CD4-positive, alpha-beta T cell (primary cell): ENCODE measurements at places on chromosomes 7 and 10.

DNA sequence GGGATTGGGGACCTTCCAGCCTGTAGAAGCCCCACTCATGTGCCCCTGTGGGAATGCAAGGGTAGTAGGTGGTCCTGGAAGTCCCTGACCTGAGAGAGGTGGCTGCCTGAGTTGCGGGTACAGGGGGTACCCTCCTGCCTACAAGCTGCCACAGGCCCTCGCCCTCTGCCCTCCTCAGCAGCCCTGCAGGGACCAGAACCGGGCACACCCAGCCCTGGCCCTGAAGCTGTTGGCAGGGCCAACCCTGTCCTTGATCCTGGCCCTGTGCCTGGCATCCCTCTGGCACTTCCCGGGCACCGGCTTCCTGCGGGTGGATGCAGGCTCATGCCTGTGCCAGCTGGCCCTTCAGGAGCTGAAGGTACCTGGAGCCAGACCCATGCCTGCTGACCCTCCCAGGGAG, 54.9 kb upstream of the ELN start:
- no peaks in the 10 kb centered on the region for H3K36me3 ChIP-seq
- H3K27me3 ChIP-seq, result no peaks in the 10 kb centered on the region
- no peak for DNase-seq

- H3K4me1 ChIP-seq, result no peaks in the 10 kb centered on the region
- no peak overlapping the region for H3K4me3 ChIP-seq
- H3K36me3 ChIP-seq, result no peaks in the 10 kb centered on the region
- H3K27me3 ChIP-seq, result no peaks in the 10 kb centered on the region
- no peak overlapping the region for H3K27ac ChIP-seq
Observed at GRCh38 chr10:52639652-52640051, 132.9 kb downstream of the MBL2 start.

DNA sequence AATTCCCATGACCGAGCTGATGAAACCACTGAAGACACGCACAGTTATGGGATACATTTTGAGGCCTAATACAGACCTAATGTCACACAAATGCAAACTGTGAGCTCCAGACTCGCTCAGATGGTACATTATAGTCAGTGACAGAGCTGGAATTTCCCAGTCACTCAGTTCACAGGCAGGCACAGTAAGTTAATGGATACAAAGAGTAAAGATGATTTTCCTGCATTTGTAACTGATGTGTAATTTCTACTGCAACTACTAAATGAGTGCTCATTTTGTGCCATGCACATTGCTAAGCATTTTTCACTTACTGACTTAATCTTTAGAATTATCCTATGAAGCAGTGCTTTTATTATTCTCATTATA, 56.5 kb downstream of the ENO4 start:
- no peaks in the 10 kb centered on the region for H3K27me3 ChIP-seq
- no peak for DNase-seq
- H3K4me1 ChIP-seq, result no peaks in the 10 kb centered on the region
- H3K36me3 ChIP-seq, result no peaks in the 10 kb centered on the region
- H3K27ac ChIP-seq, result no peak overlapping the region
- H3K4me3 ChIP-seq, result no peak overlapping the region

GRCh38 chr10:53025172-53025711, 252.7 kb upstream of the MBL2 start:
- no peak overlapping the region for H3K4me3 ChIP-seq
- no peak overlapping the region for H3K27ac ChIP-seq
- no peaks in the 10 kb centered on the region for H3K4me1 ChIP-seq
- no peak for DNase-seq

GRCh38 chr10:75281974-75282373, 46.2 kb upstream of the COMTD1 start:
- H3K4me3 ChIP-seq, result no peak overlapping the region
- DNase-seq, result no peak
- no peaks in the 10 kb centered on the region for H3K36me3 ChIP-seq
- H3K4me1 ChIP-seq, result no peaks in the 10 kb centered on the region

GRCh38 chr7:143426479-143427142, 16.6 kb upstream of the TAS2R60 start:
- H3K4me1 ChIP-seq, result no peaks in the 10 kb centered on the region
- no peak overlapping the region for H3K27ac ChIP-seq
- no peaks in the 10 kb centered on the region for H3K27me3 ChIP-seq
- H3K4me3 ChIP-seq, result no peak overlapping the region
- H3K36me3 ChIP-seq, result no peaks in the 10 kb centered on the region

- H3K36me3 ChIP-seq, result peaks cover 11% of the 10 kb centered on the region
- no peak for DNase-seq
- H3K4me3 ChIP-seq, result peak overlapping the region; percentile 31
- H3K4me1 ChIP-seq, result peaks cover 80% of the 10 kb centered on the region
- peak overlapping the region; percentile 68 for H3K27ac ChIP-seq
- H3K27me3 ChIP-seq, result no peaks in the 10 kb centered on the region
Observed at GRCh38 chr10:22615819-22616499, 98.4 kb downstream of the PIP4K2A start.

GRCh38 chr7:73967832-73968290, 60.1 kb upstream of the ELN start:
- no peak overlapping the region for H3K27ac ChIP-seq
- H3K4me3 ChIP-seq, result no peak overlapping the region
- H3K27me3 ChIP-seq, result peaks cover 3% of the 10 kb centered on the region
- no peak for DNase-seq
- no peaks in the 10 kb centered on the region for H3K36me3 ChIP-seq
- H3K4me1 ChIP-seq, result no peaks in the 10 kb centered on the region

DNA sequence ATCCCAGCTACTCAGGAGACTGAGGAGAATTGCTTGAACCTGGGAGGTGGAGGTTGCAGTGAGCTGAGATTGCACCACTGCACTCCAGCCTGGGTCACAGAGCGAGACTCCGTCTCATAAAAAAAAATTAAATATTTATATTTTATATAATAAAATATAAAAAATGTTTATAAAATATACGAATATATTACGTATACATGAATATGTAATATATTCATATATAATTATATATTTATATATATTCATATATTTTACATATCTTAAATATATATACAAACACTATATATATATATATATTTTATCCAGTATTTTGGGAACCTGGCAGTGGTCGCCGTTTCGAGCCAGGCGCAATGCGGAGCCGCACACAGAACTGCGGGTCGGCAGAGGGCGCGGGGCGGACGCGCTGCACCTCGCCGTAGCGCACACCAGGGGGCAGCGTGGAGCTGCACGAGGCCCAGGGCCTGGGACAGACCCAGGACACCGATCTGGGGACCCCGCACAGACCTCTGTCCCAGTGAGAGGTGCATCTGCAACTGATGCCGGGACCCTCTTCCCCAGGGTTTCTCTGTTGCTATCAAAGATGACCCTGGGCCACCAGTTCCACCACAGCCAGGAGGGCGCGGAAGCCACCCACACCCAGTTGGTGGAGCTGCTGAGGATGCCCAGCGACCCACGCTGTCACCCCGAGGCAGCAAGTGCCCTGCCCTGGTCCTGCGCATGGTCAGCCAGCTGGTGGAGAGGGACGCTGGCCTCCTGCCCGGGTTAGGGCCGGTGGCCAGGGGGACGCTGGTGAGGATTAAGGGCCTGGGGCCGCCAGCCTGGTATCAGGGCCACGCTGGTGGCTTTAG, 22.7 kb downstream of the AP5Z1 start:
- H3K27ac ChIP-seq, result no peak overlapping the region
- no peak overlapping the region for H3K4me3 ChIP-seq
- no peaks in the 10 kb centered on the region for H3K27me3 ChIP-seq
- H3K36me3 ChIP-seq, result no peaks in the 10 kb centered on the region
- DNase-seq, result peak; percentile 56
- peaks cover 4% of the 10 kb centered on the region for H3K4me1 ChIP-seq

- peaks cover 14% of the 10 kb centered on the region for H3K36me3 ChIP-seq
- peak overlapping the region; percentile 8 for H3K4me3 ChIP-seq
- no peaks in the 10 kb centered on the region for H3K27me3 ChIP-seq
- H3K4me1 ChIP-seq, result peaks cover 70% of the 10 kb centered on the region
- no peak overlapping the region for H3K27ac ChIP-seq
Observed at GRCh38 chr10:32357056-32357735, 10.2 kb upstream of the EPC1 start.

- H3K4me3 ChIP-seq, result no peak overlapping the region
- H3K27me3 ChIP-seq, result no peaks in the 10 kb centered on the region
- H3K27ac ChIP-seq, result no peak overlapping the region
- H3K36me3 ChIP-seq, result no peaks in the 10 kb centered on the region
- H3K4me1 ChIP-seq, result no peaks in the 10 kb centered on the region
- no peak for DNase-seq
Observed at GRCh38 chr10:125038637-125039036, 96.7 kb downstream of the ZRANB1 start.

GRCh38 chr7:77351539-77352004, 64.6 kb downstream of the GSAP start:
- peak overlapping the region; percentile 23 for H3K4me3 ChIP-seq
- DNase-seq, result peak; percentile 31
- H3K36me3 ChIP-seq, result no peaks in the 10 kb centered on the region
- H3K27ac ChIP-seq, result no peak overlapping the region
- peaks cover 36% of the 10 kb centered on the region for H3K4me1 ChIP-seq

GRCh38 chr10:82982110-82982608, 1107.2 kb downstream of the NRG3 start:
- H3K4me3 ChIP-seq, result no peak overlapping the region
- H3K36me3 ChIP-seq, result no peaks in the 10 kb centered on the region
- no peak for DNase-seq
- no peaks in the 10 kb centered on the region for H3K27me3 ChIP-seq

DNA sequence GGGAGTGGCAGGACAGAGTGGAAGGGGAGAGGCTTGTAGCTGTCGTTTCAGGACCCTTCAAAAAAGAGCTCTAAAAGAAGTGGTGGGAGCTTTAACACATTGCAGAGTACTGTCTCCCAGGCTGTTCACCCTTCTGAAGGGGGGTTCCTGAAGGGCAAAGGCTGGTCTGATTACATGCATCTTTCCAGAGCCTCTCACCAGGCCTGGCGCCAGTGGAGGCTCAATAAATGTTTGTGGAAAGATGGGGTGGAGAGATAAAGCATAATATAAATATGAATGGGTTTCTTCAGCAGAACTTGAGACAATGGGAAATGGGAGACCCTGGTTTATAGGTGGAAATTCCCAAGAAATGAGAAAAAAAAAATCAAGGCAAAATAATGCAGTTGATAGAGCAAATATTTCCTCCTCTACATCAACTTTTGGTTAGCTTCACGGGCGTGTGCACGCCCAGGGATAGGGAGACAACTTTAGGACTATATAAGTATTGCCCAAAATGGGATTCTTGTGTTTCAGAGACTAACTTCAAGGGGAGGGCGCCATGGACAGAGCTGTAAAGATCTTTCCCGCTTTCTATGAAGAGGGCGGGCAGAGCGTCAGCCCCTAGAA, 613 bp upstream of the BUB3 start:
- H3K4me1 ChIP-seq, result peaks cover 59% of the 10 kb centered on the region
- H3K27ac ChIP-seq, result peak overlapping the region; percentile 24
- H3K36me3 ChIP-seq, result peaks cover 29% of the 10 kb centered on the region
- peaks cover 29% of the 10 kb centered on the region for H3K27me3 ChIP-seq
- no peak for DNase-seq

DNA sequence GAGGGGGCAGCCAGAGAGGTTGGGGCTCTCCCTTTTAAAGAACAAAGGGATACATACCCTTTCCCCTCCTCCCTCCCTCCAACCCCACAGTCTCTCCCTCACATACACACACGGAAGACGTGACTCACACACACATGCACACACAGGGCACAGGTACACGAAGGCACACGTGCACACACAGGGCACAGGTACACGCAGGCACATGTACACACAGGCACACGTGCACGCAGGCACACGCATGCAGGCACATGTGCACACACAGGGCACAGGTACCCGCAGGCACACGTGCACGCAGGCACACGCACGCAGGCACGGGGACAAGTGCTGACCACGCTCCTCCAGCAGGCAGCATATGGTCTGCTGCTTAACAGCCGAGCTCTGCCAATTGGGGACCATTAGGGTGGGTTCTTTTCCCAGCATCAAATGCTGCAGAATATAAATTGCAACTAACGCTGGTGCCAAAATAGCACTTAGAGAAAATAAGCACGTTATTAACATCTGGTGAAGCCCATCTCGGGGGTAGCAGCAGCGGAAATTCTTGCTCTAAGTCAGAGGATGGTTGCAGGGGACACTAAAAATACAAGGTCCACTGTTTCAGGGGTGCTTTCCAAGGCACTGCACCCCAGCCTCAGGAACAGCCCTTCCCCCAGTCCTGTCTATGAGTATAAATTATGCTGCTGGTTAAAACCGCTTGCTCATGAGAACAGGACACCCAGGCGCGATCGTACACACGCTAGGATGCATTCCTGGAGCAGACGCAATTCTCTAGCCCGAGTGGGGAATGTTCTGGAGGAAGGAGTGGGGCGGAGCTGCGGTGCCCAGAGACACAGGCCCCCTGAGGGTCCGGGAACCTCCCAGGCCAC, 55.2 kb upstream of the TNRC18 start:
- DNase-seq, result no peak
- H3K4me1 ChIP-seq, result no peaks in the 10 kb centered on the region
- no peaks in the 10 kb centered on the region for H3K27me3 ChIP-seq
- no peak overlapping the region for H3K4me3 ChIP-seq

GRCh38 chr7:43815373-43815772, 53.9 kb downstream of the MRPS24 start:
- no peaks in the 10 kb centered on the region for H3K4me1 ChIP-seq
- no peaks in the 10 kb centered on the region for H3K36me3 ChIP-seq
- no peak overlapping the region for H3K27ac ChIP-seq

DNA sequence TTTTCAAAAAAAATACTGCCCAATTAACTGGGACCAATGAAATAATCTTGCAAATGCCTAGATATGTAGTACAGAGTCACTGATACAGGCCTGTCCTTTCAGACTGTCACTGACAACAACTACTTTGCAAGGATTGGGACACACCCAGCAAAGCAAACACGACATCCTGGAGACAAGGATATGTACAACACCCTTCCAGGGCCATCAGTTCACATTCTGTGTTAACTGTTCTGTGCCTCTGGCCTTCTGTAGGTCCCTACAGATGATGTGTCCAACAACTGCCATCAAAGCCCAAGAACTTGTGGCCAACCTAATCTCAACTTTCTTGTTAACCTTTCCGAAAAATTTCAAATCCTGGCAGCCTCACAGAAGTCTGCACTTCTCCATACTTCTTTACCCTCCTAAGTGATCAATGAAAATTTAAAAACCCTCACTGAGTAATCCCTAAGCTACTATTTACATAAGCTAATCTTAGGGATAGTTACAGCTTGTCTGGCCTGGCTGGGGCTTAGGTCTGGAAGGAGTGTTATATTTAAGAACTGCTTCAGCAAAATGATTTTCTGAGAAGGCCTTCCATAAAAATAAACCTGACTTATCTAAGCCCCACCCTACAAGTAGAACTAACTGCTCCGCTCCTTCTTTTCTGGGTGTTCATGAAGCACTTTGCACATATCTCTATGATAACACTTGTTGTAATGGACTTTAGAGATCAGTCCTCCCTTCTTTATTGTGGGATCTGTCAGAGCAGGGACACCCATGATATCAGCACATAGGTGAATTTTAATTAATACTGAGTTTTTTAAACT, 21.0 kb downstream of the COBL start:
- DNase-seq, result no peak
- no peaks in the 10 kb centered on the region for H3K36me3 ChIP-seq
- no peaks in the 10 kb centered on the region for H3K27me3 ChIP-seq
- no peak overlapping the region for H3K27ac ChIP-seq
- H3K4me3 ChIP-seq, result no peak overlapping the region
- no peaks in the 10 kb centered on the region for H3K4me1 ChIP-seq

DNA sequence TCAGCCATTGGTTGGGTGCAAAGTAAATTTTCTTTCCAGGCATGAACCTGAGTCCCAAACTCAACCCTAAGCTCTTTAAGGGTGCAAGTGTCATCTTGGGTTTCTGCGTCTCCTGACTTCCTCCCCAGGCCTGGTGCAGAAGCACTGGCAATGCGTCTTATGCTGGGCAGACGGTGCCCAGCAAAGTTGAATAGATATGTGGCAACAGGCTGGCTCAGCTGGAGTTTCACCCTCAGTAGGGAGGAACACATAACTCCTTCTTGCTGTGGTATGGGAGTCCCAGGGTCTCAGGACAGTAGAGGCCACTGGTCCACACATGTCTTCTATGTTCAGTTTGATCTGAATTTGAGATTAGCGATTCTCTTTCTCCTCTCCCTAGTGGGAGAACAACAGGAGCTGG, 181.3 kb downstream of the RPS24 start:
- no peak overlapping the region for H3K27ac ChIP-seq
- no peak overlapping the region for H3K4me3 ChIP-seq
